ENCODE measurements at places on chromosomes 4 and X.

- no peak for DNase-seq
Measured at GRCh38 chr4:8596891-8597290, 4.3 kb downstream of the CPZ start.

DNA sequence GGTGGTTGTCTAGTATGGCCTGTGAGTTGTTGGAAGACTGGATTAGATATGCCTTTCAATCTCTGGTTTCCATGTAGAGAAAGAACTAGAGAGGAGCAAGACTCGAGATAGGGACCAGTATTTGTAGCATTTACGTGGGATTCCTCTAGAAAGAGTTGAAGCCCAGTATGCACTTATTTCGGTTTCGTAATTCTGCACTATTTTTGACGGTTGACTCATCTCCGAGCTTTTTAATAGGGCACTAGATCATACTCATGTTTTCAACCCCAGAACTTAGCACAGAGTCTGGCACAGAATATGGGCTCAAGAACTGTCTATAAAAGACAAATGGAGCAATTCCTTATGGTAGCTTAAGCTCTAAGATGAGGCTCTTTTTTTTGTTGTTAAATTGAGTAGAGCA lies 15.7 kb downstream of the HELT start:
- no peak for DNase-seq

- DNase-seq = no peak
Measured at GRCh38 chr4:7537853-7538400, 103.2 kb upstream of the PSAPL1 start.

DNA sequence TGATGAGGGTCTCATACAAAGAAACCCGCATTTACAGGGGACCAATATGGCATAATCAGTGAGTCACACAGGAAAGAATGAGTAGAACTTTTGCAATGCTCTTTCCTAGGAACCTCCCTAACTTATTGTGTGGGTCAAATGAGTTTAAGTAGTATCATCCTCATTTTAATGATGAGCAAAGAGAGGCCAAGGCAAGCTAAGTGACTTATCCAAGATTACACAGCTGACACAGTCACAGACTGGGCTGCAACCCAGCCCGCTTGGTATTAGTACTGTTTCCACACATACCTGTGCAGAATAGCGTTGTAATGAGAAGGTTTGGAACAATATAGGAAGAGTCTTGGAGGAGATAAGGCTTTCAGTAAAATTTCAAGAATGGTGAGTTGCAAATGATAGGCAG lies 91.0 kb upstream of the PPP1R2C start:
- no peak for DNase-seq

DNA sequence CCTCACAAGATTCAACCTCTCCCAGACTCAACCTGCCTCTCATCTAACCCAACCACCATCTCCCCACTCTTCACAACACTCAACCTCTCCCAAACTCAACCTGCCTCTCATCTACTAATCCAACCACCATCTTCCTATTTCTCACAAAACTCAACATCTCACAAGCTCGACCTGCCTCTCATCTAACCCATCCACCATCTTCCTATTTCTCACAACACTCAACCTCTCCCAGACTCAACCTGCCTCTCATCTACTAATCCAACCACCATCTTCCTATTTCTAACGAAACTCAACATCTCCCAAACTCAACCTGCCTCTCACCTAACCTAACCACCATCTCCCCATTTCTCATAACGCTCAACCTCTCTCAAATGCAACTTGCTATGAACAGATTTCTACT lies 29.8 kb downstream of the FAT1 start:
- no peak for DNase-seq

DNA sequence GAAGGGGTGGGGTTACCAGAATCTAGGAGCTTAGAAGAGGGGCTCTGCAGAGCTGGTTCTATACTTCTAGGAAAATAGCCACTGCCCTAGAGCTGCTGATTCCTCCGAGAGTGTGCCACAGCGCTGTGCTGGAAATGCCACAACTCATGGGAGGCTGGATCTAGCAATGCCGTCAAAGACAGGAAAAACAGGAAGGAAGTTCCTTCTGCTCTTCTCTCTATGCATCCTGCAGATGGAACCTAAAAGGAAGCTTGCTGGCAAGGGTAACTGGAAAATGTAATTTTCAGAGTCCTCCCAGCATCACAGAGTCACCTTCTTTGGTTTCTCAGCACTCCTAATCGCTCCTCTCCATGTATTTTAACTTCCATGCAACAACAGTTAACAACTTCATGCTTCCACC lies 121.2 kb upstream of the TLL1 start:
- DNase-seq = no peak

DNA sequence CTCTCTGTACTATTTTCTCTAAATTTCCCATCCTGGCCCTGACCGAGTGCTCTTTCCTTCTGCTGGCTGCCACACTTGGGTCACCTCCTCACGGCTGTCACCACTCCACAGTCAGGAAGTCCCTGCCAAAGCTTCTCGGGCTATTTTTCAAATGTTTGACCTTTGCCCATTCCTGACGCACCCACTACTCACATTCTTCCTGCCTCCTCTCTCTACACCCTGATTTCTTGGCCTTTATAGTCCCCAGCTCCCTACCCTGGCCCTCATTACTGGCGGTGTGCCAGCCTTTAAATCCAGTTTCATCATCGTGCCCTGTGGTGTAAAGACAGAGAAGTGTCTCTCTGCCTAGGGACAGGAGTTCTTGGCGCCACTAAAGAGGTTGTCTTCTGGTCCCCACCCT lies 46.4 kb upstream of the GATB start:
- DNase-seq = no peak

GRCh38 chr4:55879224-55879623 lies 25.8 kb downstream of the EXOC1 start:
- no peak for DNase-seq

- no peak for DNase-seq
Measured at GRCh38 chr4:23981328-23981727, 91.5 kb upstream of the PPARGC1A start.

- DNase-seq = no peak
Measured at GRCh38 chrX:155767876-155768769, 113.0 kb upstream of the VAMP7 start.

- no peak for DNase-seq
Measured at GRCh38 chr4:41505161-41505661, 32.7 kb upstream of the LIMCH1 start.

DNA sequence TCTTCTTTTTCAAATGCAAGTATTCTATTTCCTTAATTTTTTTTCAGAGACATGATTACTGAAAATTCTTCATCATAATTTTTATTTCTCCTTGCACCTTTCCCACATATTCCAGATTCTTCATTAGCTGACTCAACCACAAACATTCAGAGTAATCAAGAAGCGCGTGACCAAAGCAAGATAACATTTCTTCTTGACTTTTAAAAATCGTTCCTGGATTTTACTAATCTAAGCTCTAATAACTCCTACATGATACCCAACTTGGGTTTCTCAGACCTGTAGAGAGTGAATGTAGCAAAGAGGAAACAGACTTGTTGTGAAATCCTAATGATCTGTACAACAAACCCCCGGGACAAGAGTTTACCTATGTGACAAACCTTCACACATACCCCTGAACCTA lies 615.0 kb downstream of the TMA16 start:
- no peak for DNase-seq

- no peak for DNase-seq
Measured at GRCh38 chr4:109294006-109294405, 8.5 kb downstream of the COL25A1 start.

DNA sequence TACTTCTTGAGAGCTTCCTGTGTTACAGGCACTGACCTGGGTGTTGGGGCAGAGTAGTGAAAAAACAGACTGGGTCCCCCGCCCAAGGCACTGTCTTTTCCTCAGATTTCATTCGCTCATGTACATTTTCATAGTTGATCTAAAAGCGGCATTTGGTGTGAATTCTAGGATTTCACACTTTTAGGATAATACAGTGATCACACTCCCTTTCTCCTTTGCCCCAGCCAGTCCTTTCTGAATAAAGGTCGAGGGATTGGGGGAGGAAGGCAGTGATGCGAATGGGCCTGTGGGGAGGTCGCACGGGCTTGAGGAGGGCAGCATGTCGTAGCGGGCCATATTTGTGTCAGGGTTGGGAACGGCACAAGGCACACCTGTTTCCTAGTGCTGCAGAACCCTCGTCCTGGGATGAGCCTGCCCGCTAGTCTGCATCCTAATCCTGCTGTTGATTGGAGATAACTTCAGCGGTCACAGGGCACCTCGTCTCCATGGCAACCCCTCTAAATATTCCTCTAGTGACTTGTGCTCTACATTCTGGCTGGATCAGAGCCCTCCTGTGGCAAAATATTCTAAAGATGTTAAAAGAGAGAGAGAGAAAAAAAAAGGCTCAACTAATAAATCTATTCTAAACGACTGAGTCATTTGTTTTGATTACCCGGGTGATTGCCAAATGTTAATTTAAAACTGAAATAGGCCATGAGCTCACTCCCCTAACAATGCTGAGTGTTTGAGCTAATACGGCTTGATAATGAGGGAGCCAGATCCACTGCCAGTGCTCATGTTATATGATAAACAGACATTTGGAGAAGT lies 21.8 kb downstream of the FHL1 start:
- DNase-seq = no peak

DNA sequence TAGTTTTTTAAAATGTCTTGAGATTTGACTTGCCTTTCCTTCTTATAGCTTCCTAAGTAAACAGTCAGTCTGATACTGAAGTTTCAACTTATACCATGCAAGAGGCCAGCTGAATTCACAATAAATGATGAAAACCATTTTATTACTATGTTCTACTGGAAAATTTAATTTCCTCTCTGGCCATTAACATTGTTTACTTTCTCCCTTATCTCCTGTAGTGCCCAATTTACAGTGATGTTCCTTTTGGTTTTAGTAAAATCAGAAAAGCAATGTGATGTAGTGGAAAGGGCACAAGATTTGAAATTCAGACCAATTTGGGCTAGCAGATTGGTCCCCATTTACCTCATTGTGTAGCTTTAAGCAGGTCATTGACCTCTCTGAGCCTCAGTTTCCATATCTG lies 54.2 kb downstream of the SLC9A6 start:
- no peak for DNase-seq

GRCh38 chr4:80788798-80789197 lies 241.7 kb upstream of the BMP3 start:
- no peak for DNase-seq
